ENCODE measurements at places on chromosomes 13 and 19.

GRCh38 chr13:99686944-99687411 is 185.7 kb downstream of the TM9SF2 start:
- no peak for DNase-seq

DNA sequence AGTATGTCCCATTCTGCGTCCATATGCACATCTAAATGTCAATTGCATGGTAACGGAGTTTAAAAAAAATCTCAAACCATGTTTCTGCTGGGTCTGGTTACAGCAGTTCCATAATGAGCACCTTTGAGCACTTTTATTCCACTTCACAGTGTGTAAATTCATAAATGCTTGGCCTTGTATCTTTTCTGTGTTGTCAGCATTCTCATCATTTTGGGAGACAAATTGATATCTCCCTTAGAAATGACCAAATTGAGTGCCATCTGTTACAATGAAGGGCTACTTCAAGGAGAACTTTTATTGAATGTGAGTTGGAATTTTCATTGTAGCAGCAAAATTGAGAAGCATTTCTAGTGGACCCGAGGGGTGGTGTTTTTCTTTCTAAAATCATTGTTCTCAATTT is 432.9 kb upstream of the PCDH9 start:
- no peak for DNase-seq

DNA sequence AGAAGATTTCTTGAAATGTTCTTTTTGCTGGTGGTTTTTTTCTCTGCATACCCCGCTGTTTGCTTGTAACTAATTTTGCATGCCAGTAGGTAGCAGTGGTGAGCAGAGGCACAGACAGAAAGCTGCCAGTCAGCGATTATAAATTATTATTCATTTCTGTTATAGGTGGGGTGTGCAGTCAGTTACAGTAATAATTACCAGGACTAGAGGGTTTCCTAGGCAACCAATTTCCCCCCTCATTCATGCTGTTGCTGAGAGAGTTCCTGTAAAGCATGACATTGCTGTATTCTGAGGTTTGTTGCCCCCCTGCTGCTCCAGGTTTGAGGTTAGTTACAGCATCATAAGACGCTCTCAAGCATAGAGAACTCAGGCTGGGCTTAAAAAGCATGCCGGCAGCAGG is 104.5 kb downstream of the URI1 start:
- peak; percentile 43 for DNase-seq

GRCh38 chr13:36912369-36912768 is 7.7 kb downstream of the SMAD9 start:
- DNase-seq = no peak

- DNase-seq = peak; percentile 56
These were observed 28.3 kb downstream of the PIP5K1C start for GRCh38 chr19:3671680-3672574.

GRCh38 chr13:95771905-95772304 is 95.0 kb downstream of the DNAJC3 start:
- DNase-seq = no peak

DNA sequence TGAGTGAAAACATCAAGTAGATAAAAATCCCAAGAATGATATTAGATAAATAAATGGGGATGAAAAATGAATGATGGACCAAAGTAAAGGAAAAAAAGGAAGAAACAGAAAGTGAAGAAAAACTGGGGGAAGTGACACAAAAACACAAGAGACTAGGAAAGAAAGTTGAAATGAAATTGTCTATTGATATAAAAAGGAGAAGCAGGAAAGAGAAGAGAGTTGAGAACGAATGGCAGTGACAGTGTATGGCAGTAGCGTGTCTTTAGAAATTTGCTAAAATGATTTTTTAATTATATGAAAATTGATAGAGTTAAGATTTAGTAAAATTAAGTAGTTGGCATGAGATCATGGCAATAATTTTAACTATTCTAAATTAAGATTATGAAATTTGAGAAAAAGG is 36.3 kb upstream of the SGCG start:
- no peak for DNase-seq
